ENCODE measurements at places on chromosomes 2 and 18. TPM values are rescaled to one million over a fixed set of nuclear protein-coding genes. Genes with fewer than 3 reads are reported as not detected.

Gene PKDCC
- 134 TPM for total RNA-seq

Gene MERTK
- total RNA-seq: 2.0 TPM

Gene SLC40A1
- total RNA-seq: 14.1 TPM

Gene OR6B2
- not detected for total RNA-seq

Gene XIRP2
- total RNA-seq: not detected
